MCF 10A (cell line): ENCODE measurements at places on chromosomes 5 and 9. TPM values are rescaled to one million over a fixed set of nuclear protein-coding genes. Genes with fewer than 3 reads are reported as not detected.
A peak's percentile ranks its signal among the peaks of the same experiment; 100 is the strongest.

The ERCC6L2 gene
- total RNA-seq: 26.9 and 28.0 TPM in 2 replicates

DNA sequence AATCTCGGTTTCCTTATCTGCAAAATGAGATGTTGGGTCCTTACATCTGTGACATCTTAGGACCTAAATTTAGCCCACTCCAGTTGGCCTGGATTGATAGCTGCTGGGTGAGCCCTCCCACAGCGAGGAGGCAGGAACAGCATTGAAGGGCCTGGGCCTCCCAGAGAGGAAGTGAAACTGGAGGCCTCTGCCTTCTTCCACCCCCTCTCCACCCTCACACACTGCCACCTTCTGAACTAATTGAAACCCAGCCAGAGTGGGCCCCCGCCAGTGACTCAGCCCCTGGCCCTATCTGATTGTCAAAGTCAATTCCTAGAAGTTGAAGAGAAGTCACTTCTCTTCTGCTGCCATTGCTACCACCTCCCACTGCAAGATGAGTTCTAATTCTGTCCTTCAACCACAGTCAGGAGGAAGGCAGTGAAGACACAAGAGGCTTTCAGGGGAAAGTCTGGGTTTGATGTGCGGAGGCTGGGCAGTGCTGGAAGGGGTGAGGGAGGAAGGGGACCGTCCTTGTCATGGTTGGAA, 55.2 kb upstream of the NEK6 start:
- no peak for DNase-seq

DNA sequence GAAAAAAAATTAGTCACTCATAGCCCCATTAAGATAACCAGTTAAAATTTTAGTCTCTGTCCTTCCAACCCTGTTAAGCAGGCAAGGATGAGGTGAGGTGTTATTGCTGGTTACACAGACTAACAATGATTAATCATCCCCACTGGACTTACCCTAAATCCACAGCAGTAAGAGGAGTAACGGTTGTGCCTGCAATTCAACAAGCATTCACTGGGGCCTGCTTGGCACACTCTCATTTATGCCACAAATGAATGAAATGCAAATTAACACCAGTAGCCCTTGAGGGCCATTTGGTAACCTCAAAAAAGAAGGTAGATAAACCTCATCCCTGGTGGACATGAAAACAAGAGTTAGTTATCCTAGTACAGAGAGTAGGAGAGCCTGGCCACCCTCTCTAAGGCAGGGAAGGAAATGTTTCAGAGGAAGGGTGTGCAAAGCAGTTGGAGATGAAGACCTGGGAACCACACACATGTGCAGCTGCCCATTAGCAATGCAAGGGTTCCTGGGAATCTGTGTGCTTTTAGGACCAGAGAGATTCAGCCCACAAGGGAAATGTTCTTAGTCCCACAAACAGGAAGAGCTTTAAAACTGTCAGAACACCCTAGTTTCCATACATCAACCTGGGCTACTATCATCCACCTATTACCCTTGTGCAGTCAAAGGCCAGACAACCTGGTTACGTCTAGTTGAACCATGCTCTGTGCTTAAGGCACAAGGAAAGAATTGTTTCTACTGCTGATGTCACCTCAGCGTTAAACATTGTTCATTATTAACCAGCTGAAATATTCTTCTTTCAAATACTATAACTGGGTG, 7.7 kb downstream of the LHFPL2 start:
- DNase-seq: peak; percentile 38

The GABRA1 gene
- total RNA-seq: not detected in 2 replicates

The NACC2 gene
- 16.5 and 20.2 TPM in 2 replicates for total RNA-seq

- DNase-seq: no peak
Measured at GRCh38 chr5:61319388-61320146, 12.5 kb upstream of the ZSWIM6 start.

DNA sequence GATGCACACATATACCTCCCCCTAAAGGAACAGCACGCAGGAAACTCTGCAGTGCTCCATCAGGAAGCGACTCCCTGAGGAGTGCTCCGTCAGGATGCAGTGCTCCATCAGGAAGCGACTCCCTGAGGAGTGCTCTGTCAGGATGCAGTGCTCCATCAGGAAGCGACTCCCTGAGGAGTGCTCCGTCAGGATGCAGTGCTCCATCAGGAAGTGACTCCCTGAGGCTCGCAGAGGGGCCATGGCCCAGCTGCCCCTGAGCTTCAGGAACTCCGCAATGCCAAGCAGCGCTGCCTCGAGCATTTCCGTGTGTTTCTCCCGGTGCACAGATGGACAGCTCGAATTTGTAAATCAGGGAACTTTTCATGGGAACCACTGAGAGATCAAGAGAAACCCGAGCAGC, 88.1 kb downstream of the PAX5 start:
- DNase-seq: no peak

The OGN gene
- total RNA-seq: not detected in 2 replicates

GRCh38 chr5:92962752-92963151, 618.3 kb downstream of the NR2F1-AS1 start:
- no peak for DNase-seq

- DNase-seq: no peak
Measured at GRCh38 chr5:137379555-137380286, 119.4 kb downstream of the SPOCK1 start.

DNA sequence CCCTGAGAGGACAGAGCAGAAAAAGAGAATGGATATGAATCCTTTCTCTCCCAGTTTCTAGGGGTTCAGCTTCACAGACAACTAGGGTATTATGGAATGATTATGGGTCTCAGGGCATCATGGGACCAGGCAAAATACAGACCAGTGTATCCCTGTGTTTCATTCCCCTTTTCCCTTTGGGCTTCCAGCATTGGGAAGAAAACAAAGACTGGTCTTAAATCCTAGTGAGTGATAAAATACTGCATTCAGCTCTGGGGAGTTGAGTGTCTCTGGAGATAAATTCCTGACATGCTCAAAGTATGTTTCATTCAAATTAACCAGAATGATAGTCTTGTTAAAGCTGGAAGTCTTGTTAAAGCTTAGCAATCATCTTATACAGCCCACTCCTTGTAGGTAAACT, 2.4 kb upstream of the POU4F3 start:
- DNase-seq: no peak

GRCh38 chr9:35835216-35835632, 6.2 kb downstream of the TMEM8B start:
- DNase-seq: peak; percentile 44

GRCh38 chr5:134162592-134162991, 14.2 kb downstream of the SKP1 start:
- DNase-seq: no peak

The ALDOB gene
- total RNA-seq: not detected in 2 replicates

DNA sequence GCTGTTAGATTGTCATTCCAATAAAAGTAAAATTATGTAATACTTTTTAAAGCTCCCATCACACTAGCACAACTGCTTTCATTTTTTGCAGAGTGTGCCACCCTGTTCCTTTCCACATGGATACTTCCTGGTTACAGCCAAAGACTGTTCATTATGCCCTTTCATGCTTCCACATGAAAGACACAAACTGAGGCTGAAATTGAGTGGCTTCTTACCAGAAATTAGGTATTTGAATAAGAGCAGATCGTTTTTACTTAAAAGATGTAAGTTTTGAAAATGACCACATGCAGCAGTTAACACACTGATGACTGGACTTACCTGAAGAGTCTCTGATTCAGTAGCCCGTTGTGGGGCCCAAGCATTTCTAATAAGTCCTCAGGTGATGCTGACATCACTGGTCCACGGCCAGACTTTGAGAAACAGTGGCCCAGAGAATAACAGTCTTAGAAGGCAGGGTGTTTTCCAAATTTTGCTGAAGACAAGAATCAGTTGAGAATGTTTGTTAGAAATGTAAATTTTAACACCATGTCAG, 187.6 kb upstream of the DMRT1 start:
- DNase-seq: no peak

GRCh38 chr9:30329431-30329830, 2055.0 kb upstream of the ACO1 start:
- DNase-seq: no peak

The ENTR1 gene
- total RNA-seq: 58.9 and 82.2 TPM in 2 replicates

- peak; percentile 51 for DNase-seq
Measured at GRCh38 chr5:55360190-55360589, 52.4 kb downstream of the MTREX start.

DNA sequence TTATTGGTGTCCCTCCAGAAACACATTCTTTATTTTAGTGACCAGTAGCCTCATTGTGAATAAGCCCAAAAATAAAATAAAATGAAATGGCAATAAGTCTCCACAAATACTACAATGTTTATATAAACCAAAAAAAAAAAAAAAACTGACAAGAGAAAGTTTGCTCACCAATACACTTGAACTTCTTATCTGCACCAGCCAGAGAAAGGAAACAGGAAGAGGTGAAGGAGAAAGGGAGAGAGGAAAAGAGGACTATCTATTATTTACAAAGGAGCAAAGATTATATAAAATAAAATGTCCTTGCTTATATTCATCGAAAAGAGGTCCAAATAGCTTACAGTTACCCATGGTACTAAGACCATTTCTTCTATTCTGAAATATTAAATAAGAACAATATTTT, 176.4 kb upstream of the CCNG1 start:
- no peak for DNase-seq

DNA sequence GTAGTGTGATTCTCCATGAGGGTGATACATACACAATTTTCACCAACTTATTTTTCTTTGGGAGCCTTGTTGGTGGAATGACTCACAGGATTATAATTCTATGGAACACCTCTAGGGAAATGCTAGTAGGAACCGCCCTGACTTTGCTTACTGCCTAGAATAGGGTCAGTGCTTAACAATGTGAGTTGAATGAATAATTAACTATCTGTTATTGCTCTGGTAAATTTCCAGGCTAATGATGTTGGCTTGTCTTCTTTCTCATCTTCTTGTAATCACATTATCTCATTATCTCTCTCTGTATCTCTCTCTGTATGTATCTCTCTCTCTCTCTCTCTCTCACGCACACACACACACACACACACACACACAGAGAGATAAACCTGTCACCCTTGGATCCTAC, 291.1 kb downstream of the TRIM32 start:
- peak; percentile 19 for DNase-seq

GRCh38 chr5:140565024-140565779, 574 bp downstream of the SLC35A4 start:
- no peak for DNase-seq

- DNase-seq: peak; percentile 86
Measured at GRCh38 chr5:113266913-113267227, 167.9 kb downstream of the TSSK1B start.

DNA sequence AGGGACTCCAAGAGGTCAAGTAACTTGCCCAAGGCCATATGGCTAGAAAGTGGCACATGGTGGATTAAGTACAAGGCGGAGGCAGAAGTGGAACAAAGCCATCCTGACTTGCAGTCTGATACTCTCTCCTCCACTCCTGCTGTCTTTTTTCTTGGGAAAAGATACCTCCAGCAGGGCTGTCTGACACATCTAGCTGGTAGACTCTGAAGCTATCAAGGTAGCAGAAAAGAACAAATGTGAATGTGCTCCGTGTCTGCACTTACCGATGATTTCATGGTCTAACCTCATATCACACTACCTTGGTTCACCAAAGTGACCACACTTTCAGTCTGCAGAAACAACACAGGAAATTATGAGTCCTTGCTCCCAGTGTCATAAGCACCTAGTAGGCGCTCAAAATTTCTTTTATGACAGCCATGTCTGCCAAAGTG, 284.8 kb downstream of the CRB2 start:
- DNase-seq: no peak

- DNase-seq: no peak
Measured at GRCh38 chr5:36950586-36951457, 74.3 kb downstream of the NIPBL start.

DNA sequence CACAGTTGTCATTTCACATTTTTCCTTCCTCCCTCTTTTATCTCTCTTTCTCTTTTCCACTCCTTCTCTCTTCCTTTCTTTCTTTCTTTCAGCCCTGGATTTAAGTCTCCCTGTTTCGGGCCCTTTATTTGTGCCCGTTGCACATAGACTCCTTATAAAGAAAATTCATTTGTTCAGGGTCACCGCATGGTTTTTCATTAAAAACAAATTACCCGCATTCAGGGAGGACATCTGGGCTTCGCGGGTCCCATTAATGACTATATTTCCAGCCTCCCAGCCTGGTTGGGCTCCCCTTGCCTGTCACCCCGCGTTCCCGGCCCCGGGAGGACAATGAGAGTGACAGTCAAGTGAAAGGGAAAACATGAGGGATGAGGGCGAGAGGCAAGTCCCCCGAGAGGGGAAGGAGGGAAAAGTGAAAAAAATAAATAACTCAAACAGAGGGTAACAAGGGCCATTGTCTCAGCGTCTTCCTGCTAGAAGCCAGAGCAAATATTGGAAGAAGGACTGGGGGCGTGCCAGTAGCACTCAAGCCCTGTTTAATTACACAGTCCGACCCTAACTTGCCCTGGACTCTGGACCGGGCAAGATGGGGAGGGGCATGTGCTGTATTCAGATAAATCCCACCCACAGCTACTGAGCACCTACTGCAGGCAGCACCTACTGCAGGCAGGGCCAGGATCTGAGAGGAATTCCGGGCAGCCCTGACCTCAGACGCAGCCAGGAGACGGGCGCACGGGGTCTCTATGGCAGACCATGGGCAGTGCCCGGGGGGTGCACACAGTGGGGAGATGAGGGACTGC, 166.2 kb downstream of the PAX5 start:
- no peak for DNase-seq

The FBP1 gene
- not detected in 2 replicates for total RNA-seq

GRCh38 chr9:136432591-136432990, 7.1 kb downstream of the INPP5E start:
- DNase-seq: no peak

DNA sequence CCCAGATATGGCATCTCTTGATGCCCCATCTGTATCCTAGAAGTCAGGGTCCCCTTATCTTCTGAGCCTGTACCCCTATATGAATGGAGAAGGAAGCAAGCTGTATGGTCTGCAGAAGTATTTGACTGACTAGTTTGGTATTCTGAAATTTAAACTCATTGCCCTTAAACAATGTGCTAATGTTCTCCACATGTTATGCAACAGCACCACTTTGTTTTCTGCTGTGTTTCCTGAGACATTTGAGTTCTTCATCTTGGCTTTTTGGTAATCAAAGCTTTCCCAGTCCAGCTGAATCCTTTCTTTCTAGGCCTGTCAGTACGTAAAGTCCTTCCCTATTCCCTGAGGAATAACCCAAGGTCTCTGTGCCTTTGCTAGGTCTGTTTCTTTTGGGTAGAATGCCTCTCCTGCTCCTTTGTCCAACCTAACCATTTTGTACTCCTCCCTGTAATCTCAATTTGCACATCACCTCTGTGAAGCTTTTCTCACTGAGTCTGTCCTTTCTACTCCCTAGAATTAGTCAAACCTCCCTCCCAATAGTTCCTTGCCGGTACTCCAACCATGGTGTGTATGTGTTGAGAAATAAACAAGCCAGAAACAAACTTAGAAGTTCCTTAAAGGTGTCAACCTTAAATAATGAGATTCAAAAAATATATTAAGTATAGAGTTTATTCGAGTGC, 72.1 kb upstream of the HSPB3 start:
- DNase-seq: peak; percentile 27

GRCh38 chr5:74179179-74179578, 461.3 kb downstream of the ENC1 start:
- DNase-seq: peak; percentile 14

GRCh38 chr5:146892231-146892630, 13.7 kb upstream of the PPP2R2B start:
- no peak for DNase-seq
